Left renal cortex interstitium (tissue), 4 donors: ENCODE measurements at places on chromosomes 7 and 10. TPM values are rescaled to one million over a fixed set of nuclear protein-coding genes. Genes with fewer than 3 reads are reported as not detected.

DNA sequence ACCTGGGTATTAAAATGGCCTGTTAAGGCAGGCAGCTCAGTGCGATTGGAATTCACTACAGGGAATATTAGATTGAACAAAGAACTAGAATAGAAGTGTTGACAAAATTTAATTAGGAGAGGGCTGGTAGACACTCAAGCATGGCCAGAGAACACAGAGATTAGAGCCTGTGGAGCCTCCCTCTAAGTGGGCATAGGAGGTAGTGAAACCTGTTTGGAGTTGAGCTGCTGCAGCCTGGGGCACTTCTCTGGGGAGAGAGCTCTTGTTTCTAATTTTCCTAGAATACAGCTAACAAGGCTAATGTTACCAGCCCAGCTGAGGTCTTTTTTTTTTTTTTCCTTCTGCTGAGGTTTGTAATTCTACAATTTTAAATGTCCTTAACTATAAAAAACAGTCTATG lies 46.4 kb downstream of the TMEM168 start:
- no peak for DNase-seq

DNA sequence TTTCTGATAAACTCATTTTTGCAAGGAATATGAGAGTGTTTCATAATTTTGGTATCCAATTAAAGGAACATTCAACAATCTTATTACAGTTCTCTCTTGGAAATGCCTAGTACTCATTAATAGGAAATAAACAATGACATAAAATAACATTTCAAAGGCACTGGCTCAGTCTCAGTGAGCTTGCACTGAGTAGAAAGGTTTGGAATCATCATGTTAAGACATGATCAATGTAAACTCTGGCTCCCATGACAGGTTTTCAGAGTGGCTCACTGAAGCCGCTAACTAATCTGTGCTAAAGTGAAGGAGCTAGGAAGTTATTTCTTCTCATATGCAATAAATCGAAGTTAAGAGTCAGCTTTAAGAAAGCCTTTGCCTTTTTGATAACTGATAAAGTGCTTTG lies 203.3 kb upstream of the HGF start:
- DNase-seq, result no peak

DNA sequence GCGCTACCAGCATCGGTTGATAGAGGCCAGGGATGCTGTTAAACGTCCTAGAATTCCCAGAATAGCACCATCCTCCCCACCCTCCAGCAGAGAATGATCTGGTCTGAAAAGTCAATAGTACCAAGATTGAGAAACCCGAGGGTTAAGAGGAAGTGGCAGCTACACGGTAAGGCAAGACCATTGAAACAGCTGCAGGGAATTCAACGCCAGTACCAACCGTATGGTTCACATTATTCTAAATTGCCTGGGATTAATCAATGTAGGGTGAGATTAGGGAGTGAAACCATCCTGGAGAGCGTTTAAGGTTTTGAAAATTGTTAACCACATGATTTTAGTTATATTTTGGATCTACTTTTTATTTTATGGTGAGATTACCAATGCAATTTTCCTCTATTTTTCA lies 352.2 kb downstream of the PRPF18 start:
- DNase-seq, result no peak

- no peak for DNase-seq
These were observed 540.2 kb downstream of the GATA3 start for GRCh38 chr10:8594711-8595110.

DNA sequence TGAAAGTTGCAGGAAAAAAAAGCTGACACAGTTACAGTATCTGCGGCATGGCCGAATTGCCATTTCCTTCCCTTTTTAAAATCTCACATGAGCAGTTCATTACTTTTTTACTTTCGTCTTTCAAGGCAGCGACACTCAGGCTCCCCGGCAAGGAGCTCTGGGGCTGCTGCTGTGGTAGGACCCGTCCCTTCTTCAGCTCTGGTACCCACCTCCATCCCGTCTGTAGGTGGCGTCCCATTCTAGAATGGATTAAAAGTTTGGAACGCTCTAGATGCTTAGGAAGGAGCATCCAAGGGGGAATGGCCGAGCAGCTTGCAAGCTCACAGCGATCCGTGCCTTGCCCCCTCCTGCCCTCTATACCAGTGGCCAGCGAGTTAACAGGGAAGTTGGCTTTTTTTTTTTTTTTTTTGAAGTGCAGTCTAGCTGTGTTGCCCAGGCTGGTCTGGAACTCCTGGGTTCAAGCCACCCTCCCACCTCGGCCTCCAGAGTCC lies 22.8 kb upstream of the TTYH3 start:
- DNase-seq, result no peak

- no peak for DNase-seq
These were observed 227.2 kb upstream of the FAM3C start for GRCh38 chr7:121623130-121623872.

GRCh38 chr10:80454513-80455460 lies 677 bp downstream of the TSPAN14 start:
- DNase-seq, result no peak

GRCh38 chr7:4097001-4097609 lies 585.0 kb upstream of the FOXK1 start:
- no peak for DNase-seq

- DNase-seq, result no peak
These were observed 3.8 kb downstream of the LCOR start for GRCh38 chr10:96835899-96836298.

CTAGE4 gene
- 7.2 TPM for polyA plus RNA-seq

DNA sequence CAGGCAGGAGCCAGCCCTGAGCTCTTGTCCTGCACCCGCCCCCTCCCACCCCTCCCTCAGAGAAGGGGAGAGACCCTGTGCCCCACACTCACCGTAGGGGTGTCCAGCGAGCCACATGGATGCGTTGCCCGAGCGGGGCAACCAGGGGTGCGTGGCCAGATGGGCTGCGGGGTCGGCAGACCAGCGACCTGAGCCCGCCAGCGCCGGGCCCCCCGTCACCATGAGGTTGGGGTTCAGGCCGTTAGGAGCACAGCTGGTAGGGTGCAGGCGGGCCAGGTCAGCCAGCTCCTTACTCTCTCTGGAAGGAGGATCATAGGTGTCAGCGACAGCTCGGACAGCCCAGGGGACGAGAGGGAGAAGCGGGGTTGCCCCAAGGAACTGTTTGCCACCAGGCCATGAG lies 46.4 kb downstream of the TNRC18 start:
- DNase-seq, result no peak

CUZD1 gene
- 2.5 TPM for polyA plus RNA-seq

DNA sequence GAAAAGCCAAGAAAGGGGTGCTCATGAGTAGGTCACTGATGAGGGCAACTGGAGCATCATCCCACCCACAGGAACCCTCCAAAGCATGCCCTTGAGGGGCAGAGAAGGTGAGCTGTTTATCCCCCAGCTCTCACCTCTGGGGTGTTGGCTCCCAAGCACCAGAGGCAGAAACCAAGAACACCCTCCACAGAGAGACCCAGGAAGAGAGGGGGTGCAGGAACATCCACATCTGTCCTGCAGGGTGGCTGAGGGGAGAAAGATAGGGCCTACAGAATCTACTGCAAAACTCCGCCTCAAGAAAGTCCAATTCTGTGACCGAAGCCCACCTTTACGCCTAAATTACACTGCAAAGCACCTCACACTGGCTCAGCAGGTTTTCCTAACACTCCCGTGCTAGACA lies 40.1 kb downstream of the GPAM start:
- DNase-seq, result no peak

HOXA6 gene
- polyA plus RNA-seq, result 59.3 TPM

GRCh38 chr10:74925291-74925690 lies 98.9 kb downstream of the KAT6B start:
- no peak for DNase-seq

- DNase-seq, result no peak
These were observed 32.3 kb downstream of the CARD11 start for GRCh38 chr7:3011211-3011852.
